ENCODE measurements at places on chromosomes 4 and X.

DNA sequence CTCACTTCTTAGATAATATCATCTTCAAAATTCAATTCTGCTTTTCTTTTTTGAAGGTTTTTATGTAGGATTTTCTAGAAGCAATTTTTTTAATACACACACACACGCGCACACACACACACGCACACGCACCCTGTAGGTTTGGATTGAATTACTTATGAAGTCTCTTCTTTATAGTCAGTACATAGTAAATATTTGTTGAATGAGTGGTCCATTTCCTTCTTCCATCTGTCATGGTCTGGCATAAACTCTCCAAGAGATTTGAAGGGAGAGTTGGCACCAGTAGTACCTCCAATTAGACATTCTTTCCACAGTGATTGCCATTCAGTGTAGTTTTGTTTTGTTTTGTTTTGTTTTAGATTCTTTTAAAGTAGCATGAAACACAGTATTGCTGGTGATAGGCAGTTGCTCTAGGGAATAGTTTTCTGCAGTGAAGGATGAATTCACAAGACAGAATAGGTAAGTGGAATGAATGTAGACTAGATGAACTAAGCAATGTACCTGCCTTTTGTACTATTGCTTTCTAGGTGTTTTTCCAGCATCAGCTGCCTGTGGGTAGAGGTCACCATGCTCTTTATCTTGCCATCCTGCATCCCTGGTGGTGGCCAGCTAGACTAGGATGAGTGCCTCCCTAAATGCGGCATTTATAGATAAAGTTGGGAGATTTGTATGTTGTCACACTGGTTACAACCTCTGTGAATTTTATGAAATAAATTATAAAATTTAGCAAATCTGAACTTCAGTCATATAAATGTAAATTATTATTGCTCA lies 20.5 kb downstream of the PDLIM5 start:
- no peak for DNase-seq

- no peak for DNase-seq
These were observed 22.1 kb downstream of the PKD2 start for GRCh38 chr4:88029556-88029955.

DNA sequence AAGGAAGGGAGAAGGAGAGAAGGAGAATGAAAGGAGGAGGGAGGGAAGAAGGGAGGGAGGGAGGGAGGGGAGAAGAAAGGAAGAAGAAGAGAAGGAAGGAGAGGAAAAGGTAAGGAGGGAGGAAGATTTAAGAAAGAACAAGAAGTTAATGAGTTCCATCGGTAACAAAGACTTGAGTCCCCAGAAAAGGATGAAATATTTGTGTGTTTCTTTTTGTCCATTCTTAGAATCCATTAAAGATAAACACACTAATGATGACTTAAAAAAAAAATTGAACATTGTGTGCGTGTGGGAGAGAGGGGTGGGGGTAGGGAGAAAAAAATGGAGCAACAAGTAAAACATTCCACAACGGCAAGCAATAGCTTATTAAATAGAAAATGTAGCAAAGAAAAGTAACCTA lies 131.4 kb downstream of the THOC2 start:
- DNase-seq = no peak

DNA sequence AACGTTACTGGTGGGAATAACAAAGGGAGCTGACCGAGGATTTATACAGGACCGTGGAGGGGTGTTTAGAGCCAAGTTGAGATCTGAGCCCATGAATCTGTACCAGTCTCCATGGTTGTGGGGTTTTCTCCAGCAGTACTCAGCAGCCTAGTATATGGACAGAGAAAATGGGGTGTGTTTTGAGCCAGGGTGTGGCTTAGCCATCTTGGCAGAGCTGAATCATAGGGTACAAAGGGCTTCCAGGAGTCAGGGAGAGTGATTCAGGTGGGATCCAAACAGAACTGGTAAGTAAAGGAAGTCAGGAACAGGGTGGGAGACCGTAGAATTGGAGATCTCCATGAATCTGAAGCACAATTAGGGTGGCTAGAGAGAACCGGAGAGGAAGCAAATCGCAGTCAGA lies 7.4 kb upstream of the HPRT1 start:
- DNase-seq = no peak

DNA sequence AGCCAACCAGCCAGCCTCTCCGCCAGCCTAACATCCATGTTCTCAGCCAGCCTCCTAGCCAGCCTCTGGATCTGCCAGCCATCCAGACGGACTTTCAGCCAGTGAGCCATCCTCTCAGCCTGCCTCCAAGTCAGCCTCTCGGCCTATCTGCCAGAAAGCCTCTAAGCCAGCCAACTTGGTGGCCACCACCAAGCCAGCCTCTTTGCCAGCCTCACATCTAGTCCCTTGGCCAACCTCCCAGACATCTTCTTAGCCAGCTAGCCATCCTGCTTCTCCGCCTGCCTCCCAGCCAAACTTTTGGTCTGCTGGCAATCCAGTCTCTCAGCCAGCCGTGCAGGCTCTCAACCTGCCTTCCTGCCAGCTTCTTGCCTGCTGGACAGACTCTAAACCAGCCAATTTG lies 16.4 kb upstream of the ARAP2 start:
- DNase-seq = no peak

GRCh38 chr4:174860588-174860987 lies 31.5 kb upstream of the GLRA3 start:
- DNase-seq = no peak

DNA sequence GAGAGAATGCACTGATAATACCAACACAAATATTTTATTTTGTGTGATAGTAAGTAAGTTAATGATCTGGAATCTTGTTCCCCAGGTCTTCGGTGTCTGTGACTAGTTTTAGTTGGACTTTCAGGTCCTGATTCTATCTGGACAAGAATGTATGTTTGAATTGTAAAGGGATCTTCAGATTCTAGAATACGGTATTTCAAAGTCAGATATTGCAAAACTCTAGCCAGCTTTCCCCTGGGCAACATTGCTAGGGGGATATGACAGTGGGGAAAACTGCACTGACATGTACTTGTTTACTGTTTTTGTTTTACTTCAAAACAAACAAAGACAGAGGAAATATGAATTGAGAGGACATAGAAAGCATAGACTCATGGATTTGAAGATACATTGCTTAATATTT lies 489.0 kb downstream of the FAM133A start:
- no peak for DNase-seq

DNA sequence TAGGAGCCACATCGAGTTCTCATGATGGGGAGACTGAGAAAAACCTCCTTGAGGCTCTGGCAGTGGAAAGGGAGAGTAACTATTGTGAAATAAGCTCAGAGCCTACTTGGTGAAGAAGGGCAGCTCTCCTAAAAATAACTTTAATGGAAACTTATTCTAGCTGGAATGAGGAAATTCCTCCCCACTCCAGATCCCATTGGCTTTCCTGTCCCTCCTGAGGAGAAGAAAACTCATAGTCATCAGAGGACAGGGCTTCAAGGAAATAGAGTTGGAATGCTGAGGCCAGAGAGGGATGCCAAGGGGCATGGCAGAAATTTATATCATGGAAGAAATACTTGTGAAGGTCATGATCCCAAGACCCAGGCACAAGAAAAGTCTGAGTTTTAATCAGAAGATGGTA lies 70.7 kb upstream of the TAPT1 start:
- DNase-seq = no peak

- DNase-seq = no peak
These were observed 7.7 kb downstream of the LUZP4 start for GRCh38 chrX:115297189-115297588.

DNA sequence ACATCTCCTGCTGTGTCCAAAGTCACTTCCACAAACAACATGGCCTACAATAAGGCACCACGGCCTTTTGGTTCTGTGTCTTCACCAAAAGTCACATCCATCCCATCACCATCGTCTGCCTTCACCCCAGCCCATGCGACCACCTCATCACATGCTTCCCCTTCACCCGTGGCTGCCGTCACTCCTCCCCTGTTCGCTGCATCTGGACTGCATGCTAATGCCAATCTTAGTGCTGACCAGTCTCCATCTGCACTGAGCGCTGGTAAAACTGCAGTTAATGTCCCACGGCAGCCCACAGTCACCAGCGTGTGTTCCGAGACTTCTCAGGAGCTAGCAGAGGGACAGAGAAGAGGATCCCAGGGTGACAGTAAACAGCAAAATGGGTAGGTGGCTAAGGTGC lies 123.9 kb downstream of the PDLIM5 start:
- DNase-seq = no peak

GRCh38 chrX:51496501-51497291 lies at the start of gene NUDT11:
TSS of gene NUDT11 (minus strand) at chrX:51496592. CDS start at chrX:51496444, 148 bp downstream.
- peak; percentile 44 for DNase-seq

DNA sequence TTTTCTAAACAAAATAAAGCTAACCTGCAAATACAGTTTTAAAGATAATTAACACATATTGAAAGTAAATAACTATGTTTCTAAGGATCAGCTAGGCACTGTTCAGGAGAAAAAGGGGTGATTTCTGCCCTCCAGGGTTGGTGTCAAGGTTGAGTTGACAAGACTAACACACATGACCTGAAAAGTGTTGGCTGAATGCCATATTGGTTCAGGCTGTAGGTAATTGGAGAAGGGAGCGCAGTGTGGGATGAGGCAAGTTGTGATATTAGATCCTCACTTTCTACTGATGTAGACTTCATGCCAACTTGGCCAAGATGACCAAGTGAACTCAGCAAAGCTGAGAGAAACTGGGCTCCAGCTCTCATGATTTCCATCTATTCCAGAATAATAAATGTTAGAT lies 42.2 kb downstream of the PPM1K start:
- no peak for DNase-seq

DNA sequence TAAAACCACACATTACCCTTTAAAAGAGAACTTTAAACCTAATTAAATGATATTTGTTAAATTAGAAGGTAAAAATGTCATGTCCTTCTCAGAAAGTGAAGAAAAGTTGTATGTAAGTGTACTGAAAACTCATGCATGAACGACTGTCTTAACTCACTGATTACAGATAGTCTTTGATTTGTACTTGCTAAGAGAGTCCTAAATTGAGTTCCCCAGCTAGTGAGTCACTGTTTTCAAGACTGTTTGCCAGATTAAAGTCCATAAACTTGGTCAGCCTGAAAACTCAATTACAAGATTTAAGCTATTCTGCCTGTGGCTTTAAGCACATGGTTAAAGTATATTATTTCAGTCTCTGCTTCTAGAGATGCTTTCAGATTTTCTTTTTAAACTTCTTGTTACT lies 124.9 kb upstream of the ZCCHC13 start:
- DNase-seq = no peak

- no peak for DNase-seq
These were observed 370.9 kb upstream of the SMIM31 start for GRCh38 chr4:164383058-164383357.

GRCh38 chrX:153953892-153954557 lies 9.6 kb upstream of the RENBP start:
- DNase-seq = no peak

- DNase-seq = no peak
These were observed 780.7 kb upstream of the DIAPH2 start for GRCh38 chrX:95903975-95904374.

GRCh38 chr4:37365888-37366287 lies 121.3 kb downstream of the NWD2 start:
- DNase-seq = peak; percentile 11

DNA sequence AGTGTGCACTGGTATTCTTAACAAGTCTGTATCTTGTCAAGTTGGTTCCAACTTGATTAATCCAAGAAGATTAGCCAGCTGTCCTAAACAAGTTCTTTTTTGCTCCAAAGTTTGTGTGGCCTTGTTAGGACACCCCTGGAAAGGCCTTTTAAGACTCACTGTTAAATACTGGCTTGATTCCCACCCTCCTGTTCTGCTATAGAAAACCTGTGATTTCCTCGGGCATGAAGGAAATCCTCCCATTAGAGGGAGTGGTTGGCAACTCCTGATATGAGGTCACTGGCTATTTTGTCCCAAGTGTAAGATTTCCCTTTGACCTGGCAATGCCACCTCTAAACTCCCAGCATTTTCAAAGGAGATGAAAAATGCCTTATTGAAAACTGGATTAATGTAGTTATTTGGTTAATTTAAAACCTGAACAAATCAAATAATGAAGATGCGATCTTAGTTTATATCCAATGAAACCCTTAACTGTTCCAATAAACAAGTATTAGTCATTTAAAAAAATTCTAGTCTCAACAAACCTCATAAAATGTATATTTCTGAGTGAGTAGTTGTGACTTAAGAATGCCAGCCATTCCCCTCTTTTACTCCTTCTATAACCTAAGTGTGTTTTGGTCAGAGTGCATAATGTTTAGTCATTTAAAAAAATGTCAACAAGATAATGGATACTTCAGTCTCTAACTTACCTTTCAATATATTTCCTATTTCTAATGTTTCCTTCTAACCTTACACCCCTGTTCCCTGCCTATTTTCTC lies 94.4 kb downstream of the NPNT start:
- DNase-seq = no peak

GRCh38 chr4:74503580-74503979 lies 58.6 kb downstream of the AREG start:
- no peak for DNase-seq

DNA sequence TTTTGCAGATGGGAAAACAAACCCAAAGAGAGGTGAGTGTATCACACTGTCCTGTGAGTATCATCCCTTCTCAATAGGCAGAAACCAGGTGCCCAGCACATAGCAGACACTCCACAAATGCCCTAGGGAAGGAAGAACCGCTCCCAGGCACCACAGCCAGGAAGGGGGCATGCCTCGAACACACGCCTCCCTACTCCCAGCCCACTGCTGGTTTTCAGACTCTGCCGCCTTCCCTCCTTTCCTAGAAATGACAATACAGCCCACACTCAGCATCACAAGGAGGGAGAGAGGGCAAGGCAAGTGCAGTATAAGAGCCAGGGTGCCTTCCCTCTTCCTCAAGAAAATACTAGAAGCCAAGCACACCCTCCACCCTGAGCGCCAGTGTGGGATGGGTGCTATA lies 16.2 kb downstream of the JAKMIP1 start:
- no peak for DNase-seq

GRCh38 chrX:55731826-55732225 lies 14.3 kb downstream of the RRAGB start:
- no peak for DNase-seq

DNA sequence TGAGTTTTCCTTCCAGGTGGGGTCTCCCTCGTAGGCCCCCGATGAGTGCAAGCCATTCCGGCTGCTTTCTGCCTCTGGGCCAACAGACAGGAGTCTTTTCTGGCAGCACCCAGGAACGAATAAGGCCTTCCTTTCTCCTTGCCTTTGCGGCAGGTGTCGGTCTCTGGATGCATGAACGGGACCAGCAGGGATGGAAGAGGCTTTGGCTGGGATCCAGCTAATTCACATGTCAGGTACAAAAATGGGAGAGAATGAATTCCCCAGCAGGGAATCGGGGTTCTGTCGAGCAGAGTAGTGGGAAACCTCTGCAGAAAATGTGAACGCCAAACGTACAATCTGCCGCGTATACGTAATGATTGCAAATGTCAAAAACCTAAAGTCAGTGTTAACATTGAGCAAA lies 146.1 kb upstream of the TBL1X start:
- DNase-seq = no peak

GRCh38 chr4:107196312-107196711 lies 160.2 kb upstream of the DKK2 start:
- no peak for DNase-seq

GRCh38 chr4:180058691-180059215 lies 2184.4 kb upstream of the TENM3 start:
- no peak for DNase-seq
